Ecto neural progenitor cell (in vitro differentiated cells): ENCODE measurements at places on chromosomes 12 and 14.
A peak's percentile ranks its signal among the peaks of the same experiment; 100 is the strongest.

DNA sequence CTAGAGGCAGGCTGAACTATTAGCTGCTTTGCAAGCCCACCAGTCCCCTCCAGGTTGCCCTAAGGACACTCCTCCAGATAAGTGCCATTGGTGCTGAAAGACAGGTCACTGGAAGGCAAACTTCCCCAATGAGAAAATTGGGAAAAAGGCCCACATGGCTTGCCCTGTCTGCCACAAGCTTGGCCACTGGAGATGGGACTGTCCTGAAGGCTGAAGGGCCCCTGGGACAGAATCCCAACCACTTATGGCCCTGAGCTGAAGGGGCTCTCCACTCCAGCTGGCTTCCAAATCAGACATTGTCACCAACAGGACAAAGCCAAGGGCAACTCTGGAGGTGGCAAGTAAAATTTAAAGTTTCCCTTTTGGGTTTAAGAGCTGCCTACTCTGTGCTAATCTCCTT lies 12.2 kb upstream of the DHRS2 start:
- DNase-seq: no peak

- no peak for DNase-seq
Observed at GRCh38 chr12:12216349-12217017, 50.4 kb downstream of the LRP6 start.

DNA sequence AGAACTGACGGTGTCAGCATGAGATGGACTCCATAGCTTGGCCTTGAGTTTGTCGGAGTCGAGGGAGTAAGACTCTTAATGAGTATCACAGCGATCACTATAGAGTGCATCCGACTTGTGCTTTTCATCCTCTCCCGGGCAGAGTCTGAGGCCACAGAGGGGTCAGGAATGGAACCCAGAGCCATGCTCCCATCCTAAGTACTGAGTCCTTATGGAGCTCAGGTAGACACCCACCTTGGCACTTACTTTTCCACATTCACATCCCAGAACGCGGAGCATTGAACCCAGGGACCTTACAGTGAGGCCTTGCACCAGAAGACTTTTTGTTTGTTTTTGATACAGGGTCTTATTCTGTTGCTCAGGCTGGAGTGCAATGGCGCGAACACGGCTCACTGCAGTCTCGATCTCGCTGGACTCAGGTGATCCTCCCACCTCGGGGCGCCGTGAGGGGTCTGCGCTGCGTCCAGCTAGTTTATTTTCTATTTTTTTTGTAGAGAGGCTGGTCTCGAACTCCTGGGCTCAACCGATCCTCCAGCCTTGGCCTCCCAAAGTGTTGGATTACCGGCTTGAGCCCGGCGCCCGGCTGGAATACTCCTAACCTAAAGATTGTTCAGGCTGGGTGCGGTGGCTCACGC lies 719 bp upstream of the SRSF9 start:
- no peak for DNase-seq

DNA sequence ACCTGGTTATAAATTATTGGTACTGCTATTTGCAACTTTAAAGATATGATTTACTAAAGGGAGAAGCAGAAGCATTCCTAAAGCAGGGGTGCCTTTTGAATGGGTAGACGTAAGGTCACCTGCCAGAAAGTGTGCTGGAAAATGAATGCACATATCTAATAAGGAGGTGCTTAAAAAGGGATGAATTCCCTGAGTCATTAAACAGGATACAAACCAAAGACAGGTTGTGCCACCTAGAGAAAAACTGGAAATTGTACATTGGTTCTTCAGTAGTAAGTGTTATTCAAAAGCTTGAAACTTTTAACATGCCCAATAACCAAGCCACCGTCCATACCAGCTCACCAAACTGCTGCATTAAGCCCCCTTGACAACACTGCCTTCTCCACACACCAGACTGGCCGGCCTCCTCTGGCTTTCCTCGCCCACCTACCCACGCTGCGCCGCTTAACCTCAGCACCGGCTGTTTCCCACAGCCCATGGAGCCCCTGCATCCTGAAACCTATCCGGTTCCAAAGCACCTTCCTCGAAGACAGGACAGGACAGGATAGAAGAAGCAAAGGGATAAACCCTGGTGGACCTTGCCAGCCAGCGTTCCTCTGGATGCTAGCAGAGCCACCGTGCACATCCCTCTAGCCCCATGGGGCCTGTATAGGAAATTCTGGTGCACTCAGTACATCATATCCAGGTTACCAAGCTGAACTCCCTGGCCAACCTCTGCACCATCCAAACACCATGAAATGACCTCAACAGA lies 201.5 kb upstream of the CAND1 start:
- peak; percentile 67 for DNase-seq

GRCh38 chr12:117236456-117237001 lies 46.3 kb upstream of the FBXO21 start:
- DNase-seq: peak; percentile 98

DNA sequence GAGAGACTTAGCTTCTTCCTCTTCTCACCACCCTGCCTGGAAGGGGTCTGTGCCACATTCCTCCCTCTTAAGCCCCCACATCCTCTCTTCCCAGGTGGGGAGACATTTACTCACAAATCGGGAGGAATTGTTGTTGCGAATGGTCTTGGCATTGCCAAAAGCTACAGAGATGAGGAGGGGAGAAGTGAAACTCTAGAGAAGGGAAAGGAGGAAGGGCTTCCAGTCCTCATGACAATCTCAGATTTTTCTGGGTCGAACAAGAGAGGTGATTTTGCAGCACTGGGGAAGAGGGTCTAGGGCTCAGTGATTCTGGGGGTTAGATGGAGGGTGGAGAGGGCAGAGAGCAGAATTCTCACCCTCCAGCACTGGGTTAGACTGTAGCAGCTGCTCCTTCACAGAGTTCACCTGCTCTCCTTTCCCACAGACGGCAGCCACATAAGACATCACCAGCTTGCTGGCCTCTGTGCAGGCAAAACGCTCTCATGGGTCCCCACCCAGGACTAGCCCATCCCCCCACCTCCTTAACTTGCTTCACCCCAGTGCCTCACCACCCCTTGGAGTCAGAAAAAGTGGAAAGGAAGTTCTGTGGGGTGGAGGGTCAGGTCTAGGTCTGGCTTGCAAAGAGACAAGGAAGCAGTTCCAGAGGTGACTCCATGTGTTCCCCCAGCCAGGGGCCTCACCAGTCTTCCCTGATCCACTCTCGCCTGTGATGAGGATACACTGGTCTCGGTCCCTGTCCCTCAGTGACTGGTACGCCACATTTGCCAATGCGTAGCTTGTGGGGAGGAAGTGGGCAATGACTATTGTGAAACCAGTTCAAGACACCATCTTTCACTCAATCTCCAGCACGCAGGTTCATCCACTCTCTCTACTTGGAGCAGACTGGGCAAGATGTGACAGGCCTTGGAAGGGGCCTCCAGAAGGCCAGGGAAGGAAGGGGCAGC lies 2.7 kb downstream of the MYO1A start:
- no peak for DNase-seq

GRCh38 chr12:120125792-120126634 lies 9.5 kb upstream of the RAB35 start:
- no peak for DNase-seq

- peak; percentile 82 for DNase-seq
Observed at GRCh38 chr12:13179211-13180074, 17.1 kb upstream of the EMP1 start.

- no peak for DNase-seq
Observed at GRCh38 chr12:19485240-19485639, 45.9 kb downstream of the AEBP2 start.

DNA sequence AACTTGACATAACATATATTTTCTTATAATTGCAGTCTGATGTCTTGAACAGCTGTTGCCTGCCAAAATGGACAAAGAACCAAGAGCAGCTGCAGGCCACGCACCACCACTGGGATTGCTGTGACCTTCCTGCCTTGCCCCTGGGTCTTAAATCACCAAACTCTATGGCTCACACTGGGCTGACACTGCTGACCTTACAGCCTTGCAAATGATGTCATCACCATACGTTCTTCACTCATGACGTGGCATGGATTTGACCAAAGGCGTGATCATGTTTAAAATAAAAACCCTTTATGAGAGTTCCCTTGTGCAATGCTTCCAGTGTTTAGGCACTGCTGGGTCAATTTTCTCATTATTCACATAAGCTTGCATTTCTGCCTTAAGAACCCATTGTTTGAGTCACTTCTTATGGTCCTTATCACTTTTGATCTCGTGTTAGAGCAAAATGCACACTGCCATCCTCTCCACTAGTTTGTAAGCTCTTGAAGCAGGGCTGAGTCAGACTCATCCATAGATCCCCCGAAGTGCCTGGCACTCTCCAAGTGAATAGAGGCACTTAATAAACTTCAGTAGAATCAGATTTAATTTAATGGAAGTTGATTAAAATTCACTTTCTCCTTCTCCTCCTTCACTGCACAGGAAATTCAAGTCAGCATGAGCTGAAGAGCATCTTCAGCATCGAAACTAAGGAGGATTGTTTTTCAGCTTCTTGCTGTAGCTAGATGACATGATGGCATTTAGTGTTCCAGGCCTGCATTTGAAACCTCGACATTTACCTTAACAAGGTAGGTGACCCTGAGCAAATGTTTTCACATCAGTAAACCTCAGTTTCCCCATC lies 132.4 kb upstream of the PZP start:
- no peak for DNase-seq

GRCh38 chr12:76123259-76124212 lies 39.1 kb upstream of the NAP1L1 start:
- DNase-seq: no peak

DNA sequence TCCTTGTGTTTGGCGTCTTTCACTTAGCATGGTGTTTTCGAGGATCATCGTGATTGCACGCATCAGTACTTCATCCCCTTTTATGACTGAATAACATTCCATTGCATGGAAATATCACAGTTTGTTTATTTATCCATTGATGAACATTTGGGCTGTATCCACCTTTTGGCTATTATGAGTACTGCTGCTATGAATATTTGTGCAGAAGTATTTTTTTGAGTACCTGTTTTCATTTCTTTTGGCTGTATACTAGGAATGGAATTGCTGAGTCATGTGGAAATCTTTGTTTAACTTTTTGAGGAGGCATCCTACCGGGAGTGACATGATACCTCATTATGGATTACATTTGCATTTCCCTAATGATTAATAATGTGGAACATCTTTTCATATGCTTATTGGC lies 66.4 kb downstream of the WNK1 start:
- DNase-seq: no peak

DNA sequence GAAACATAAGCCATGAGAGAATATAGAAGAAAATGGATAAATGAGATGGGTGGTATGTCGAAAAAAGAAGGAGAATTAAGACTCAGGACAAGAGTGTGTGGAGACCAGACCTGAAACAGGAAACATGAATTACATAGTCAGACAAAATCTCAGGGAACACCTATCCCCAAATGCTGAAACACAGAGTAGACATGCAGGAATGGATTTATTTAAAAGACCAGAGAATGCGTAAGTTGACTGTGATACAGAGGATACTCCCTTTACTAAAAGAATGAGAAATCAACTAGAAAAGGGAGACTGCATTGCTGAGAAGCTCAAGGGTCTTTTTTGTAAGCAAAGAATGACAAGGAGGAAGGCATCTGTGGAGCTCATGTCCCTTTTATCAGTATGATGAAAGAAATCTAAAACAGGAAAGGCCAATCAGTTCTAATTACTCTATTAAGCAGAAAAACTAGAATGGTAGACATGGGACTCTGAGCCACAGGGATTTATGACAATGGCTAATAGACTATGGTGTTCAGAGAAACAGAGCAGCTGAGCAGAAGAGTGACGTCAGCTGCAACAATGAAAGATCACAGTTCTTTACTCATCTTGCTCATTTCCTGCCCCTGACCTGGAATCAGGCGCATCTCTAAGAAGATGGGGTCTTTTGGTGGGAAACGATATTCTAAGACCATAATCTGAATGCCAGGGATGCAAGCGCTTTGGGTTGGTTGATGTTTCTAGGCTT lies 138.9 kb upstream of the DHRS4 start:
- DNase-seq: no peak

- no peak for DNase-seq
Observed at GRCh38 chr12:2844786-2845185, 10.0 kb upstream of the NRIP2 start.

DNA sequence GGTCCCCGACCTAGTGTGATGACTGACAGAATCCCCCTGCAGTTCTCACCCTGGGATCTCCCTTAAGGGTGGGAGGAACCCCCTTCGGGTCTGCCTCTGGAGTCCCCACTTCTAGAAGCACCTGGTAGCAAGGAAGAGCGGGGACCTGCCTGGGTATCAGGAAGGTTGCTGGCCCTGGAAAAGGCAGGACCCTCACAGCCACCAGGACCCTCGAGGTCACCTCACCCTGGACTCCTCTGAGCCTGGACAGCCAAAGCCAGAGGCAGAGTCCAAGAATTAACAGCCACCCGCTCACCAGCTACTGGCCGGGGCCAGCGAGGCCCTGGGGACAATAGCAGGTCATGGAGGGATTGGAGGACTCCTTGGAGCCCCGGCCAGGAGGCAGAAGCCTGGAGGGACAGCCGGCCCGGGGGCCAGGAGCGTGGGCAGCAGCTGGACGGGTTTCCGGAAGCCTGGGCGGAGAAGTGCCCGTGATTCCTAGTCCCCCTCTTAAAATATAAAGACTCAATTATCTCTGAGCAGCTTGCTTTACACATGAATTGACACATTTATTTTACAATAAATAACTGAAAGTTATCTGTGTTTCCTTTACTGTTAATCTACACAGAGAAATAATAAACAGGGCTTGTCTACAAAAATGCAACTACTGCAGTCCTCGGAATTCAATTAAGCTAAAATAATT lies 17.5 kb downstream of the BCL11B start:
- no peak for DNase-seq
